Stimulated activated CD8-positive, alpha-beta memory T cell treated with anti-CD3 and anti-CD28 coated beads, Interleukin-12 subunit alpha, Interleukin-12 subunit beta, amount 100 ng/mL, for 1 hour (primary cell): ENCODE measurements at places on chromosomes 1 and 21.

DNA sequence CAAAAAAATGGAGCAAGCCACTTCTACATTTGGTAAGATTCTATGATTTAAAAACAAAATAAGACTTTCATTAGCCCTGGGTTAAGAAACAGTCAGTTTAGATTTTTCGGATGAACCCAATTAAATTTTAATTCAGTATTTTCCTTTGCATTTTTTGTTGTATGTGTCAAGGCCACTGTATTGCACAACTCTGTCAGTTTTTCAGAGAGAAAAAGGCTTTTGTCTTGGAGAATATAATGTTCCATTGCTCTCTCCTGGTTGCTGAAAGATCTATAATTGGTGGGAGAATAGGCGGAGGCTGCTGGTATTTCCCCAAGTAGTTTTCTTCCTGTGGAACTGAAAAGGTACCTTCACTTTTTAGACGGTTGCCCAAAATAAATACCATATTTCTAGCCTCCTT, 84.6 kb downstream of the NEGR1 start:
- DNase-seq, result no peak

DNA sequence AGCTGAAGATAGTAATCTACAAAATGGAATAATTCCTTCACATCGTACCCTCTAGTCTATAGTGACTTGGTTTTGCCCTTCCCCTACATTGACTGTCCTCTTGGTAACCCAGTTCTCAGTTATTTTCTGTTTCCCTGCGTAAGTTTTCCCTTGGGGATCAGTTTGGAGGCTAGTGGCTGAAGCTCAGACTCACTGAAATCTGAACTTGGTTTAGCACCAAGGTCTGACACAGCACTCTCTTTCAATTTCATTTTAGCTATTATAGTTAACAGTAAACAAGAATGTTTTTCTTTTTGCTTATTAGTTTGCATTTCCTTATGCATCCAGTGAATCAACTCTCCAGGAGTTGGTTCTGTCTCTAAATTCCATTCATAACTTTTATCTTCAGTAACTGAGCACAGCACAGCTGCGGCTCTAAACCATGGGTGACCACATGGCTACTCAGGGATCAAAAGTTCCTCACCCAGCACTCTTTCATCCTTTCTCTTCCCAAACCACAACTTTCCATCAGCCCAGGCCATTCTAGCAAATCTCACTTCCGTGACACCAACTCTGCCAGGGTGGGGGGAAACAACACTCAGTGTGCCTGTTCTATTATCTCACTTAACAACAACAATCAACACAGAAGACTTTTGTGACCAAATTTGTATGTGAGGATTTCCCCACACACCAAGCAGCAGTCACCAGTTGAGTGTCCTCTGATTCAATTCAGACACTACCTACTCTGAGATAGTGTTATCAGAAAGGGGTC, 17.6 kb upstream of the IFI6 start:
- no peak for DNase-seq

GRCh38 chr1:150548632-150549495, at the start of gene ADAMTSL4:
ADAMTSL4 (plus strand) TSS chr1:150549408; CDS start chr1:150552289, 2,881 bp downstream.
- DNase-seq, result no peak

DNA sequence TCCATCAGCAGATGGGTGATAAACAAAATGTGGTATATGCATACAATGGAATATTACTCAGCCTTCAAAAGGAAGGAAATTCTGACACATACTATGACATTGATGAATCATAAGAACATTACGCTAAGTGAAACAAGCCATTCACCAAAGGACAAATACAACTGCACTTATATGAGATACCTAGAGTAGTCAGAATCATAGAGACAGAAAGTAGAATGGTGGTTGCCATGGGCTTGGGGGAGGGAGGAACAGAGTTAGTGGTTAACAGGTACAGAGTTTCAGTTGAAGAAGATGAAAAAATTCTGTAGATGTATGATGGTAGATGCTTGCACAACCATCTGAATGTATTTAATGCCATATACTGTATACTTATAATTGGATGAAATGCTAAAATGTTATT, 39.1 kb upstream of the KCNK2 start:
- no peak for DNase-seq

GRCh38 chr1:76279101-76279748, 204.7 kb downstream of the ST6GALNAC3 start:
- no peak for DNase-seq

- DNase-seq, result no peak
Measured at GRCh38 chr1:110262846-110263631, 52.9 kb downstream of the KCNC4 start.

DNA sequence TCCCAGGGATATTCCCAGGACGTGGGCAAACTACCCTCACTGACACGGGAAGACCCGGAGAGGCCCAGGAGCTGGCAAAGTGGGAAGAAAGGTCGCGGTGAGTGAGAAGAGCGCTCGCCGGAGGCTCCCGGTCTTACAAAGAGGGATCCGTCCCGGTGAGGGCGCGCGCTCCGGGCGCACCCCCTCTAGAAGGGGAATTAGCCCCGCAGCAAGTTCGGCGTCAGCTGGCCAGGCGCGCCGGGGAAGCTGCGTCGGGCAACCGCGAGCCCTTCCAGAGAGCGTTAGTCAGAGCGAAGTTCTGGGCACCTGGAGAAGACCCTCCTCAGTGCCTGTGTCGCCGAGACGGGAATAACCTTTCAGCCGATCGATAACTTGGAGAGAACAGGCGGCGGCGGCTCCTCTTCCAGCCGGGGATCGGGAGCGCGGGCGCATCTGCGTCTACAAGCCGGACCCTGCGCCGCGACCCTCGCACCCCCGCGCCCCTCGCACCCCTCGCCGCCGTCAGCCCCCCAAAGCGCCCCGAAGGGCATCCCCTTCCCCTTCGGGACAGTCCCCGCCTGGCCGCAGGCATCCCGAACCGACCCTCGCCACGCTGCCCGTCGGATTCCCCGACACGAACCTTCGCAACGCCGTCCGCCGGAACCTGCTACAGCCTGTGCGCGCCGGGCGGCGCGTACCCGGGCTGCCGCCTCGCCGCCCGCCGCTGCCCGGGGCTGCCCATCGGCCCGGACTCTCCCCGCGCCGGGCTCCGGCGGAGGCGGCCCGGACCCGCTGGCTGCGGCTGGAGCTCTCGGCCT, 485 bp downstream of the SIPA1L2 start:
- no peak for DNase-seq

GRCh38 chr1:10648689-10649516, 147.5 kb downstream of the CASZ1 start:
- no peak for DNase-seq

- no peak for DNase-seq
Measured at GRCh38 chr1:65717815-65718454, 74.8 kb upstream of the PDE4B start.

GRCh38 chr1:5564578-5565257, 427.5 kb downstream of the NPHP4 start:
- DNase-seq, result no peak

DNA sequence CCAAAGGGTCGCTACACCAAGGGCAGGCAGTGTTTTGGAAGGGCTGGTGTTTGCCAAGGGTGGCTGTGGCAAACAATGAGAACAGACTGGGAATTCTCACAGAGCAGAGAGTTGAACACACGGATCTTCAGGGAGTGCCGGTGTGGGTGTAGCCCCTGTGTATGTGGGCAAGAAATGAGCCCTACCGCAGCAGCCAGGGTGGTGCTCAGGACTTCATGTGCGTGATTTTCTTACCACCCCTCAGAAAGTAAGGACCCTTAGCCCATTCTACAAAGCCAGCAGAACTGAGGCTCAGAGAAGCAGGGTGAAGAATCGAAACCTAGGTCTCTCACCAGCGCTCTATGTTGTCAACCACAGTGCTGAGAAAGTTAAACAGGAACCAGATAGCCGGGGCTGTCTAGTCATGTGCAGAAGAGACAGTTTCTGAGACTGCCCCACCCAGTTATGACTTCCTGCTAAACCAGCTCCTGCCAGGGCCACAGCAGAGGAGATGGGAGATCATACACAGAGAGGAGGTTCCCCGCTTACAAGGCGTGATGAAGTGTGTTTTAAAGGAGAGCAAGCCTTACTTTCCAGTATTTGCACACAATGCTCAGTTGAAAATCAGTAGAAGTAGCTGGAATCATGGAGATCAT, 21.9 kb upstream of the MORC3 start:
- DNase-seq, result peak; percentile 42

DNA sequence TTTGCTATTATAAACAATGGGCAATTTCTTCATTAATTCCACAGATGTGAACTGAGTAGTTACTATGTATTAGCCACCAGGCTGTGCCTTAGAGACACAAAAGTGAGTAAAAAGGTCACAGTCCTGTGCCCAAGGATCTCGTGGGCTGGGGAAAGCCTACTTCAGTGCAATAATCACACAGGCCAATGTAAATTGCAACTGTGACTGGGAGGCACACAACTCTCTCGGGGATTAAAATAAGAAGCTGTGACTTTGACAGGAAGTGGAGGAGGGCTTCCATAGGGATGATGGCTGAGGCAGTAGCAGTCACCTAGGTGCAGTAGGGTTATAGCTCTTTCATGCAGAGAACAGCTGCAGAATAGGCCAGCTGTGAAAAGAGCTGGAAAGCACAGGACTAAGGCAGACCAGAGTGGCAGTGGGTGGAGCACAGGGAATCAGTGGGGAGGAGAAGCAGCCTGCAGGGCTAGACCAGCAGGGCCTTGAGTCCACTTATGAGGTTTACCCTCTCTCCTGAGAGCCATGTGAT, 121.9 kb downstream of the MAB21L3 start:
- no peak for DNase-seq

DNA sequence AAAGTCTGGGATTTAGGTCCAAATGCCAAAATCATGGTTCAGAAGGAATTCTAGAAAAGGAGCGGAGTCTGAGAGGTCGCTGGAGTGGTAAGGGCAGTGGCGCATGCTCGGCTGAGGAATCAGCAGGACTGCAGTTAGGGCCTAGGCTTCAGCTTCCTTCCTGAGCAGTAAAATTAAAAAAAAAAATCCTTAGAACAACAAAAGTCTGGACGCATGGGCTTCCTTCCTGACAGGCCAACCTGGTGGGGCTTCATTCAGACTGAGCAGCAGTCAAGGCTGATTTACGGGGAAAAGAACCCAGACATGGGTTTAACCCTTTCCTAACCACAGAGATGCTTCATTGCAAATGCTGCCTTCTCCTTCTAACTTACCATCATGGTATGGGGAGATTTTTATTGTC, 17.1 kb downstream of the RNF220 start:
- DNase-seq, result no peak

- no peak for DNase-seq
Measured at GRCh38 chr1:59360170-59360569, 63.3 kb downstream of the FGGY start.

GRCh38 chr1:221334062-221334461, 407.8 kb downstream of the DUSP10 start:
- DNase-seq, result no peak

GRCh38 chr1:53057127-53057526, 4.9 kb upstream of the PODN start:
- DNase-seq, result no peak

DNA sequence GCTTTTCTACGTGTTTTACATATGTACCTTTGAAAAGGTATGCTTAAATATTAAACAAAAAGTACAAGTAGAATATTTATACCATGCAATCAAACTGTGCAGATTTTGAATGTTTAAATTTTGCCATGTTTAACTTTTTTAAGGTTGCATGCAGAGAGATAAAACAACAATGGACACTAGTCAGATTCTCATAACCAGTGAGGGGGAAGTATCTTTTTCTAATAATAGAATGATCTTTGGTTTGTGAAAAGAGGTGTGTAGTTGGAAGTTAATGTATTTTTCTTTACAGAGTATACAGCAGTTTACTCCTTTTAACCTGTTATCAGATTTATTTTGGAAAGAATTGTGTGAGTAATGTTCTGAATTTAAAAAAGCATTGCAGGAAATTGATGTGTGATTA, 27.1 kb downstream of the POU2F1 start:
- DNase-seq, result no peak

DNA sequence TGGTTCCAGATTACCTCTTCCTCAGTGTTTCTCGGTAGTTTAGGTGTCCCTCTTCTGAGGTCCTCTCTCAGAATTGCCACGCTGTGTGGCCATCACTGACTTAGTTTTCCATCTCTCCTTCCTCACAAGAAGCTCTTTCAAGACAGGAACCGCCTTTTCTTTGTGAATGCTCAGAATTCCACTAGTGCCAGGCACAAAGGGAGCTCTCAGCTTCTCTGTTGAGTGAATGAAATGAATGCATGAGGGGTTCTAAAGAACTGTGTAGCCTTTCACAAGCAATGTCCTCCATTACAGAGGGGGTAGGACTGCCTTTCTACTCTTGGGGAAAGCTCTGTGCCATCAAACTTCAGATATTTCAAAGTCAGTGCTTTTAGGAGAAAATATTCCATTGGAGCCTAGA, 546.8 kb downstream of the RWDD3 start:
- no peak for DNase-seq

GRCh38 chr1:6235296-6235677, 477 bp downstream of the ICMT start:
- no peak for DNase-seq

DNA sequence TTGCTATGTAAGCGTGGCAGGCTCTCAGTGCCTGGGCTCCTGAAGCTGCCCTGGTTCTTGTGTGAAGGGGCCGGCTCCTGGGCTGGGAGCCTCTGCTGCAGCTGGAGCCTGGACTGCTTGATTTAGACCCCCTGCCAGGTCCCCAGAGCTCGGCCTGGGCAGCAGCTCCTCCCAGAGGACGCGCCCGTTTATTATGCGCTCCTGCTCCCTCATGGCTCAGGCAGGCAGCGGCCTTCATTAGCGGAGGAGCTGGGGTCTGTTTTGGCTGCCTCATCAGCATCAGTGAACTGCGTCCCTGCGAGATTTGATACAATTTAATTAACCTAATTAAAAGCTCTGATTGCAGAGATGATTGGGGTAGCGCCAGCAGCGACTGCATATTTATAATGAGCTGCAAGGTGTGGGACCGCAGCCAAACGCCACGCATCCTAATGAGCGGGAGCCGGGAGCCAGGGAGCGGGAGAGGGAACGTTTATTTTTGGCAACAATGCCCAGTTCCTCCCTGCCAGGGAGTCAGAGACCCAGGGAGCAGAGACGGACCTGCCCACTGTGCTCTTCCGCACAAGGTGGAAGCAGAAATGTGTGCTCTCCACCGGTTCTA, 16.6 kb downstream of the UTP11 start:
- no peak for DNase-seq

- no peak for DNase-seq
Measured at GRCh38 chr21:38806153-38806941, 618 bp downstream of the ETS2 start.

DNA sequence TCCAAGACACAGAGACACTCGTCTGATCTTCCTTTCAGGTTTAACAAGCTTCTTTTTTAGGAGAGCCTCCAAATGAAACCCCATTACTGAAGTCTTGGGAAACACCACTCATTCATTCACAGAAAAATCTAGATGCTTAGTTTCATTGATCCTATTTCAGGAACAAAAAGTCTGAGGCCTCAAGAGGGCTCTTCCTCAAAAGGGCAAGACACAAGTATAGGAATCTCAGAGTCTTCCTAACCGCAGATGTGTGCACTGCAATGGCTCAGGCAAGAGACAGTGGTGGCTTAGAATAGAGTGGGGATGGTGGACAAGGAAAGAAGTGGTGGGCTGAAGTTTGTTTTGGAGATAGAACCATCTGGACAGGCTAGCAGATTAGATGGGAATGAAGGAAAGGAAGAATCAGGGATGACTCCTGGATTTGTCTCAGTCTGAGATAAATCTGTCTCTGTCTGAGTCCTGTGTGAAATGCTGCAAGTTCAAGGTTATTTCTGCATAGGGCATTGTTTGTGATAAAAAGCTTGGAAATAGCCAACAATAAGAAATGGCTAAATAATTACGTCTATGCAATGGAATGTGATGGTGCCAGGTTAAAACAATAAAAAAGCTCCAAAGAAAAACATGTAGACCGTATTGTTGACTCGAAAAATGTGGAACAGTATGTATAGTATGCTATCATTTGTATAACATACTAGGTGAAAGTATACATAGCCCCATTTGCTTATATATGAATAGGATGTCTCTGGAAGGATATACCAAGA, 8.9 kb upstream of the CTSE start:
- DNase-seq, result no peak
